ENCODE measurements at places on chromosomes 5 and 9. TPM values are rescaled to one million over a fixed set of nuclear protein-coding genes. Genes with fewer than 3 reads are reported as not detected.

GRCh38 chr5:118098716-118099115 is 889.6 kb downstream of the DTWD2 start:
- no peaks in the 10 kb centered on the region for H3K27me3 ChIP-seq
- H3K4me3 ChIP-seq, result no peak overlapping the region

- DNase-seq, result no peak
- no peak overlapping the region for H3K4me3 ChIP-seq
- no peaks in the 10 kb centered on the region for H3K36me3 ChIP-seq
- H3K27me3 ChIP-seq, result no peaks in the 10 kb centered on the region
- H3K27ac ChIP-seq, result no peak overlapping the region
These were observed 1056.5 kb upstream of the EDIL3 start for GRCh38 chr5:85441156-85441555.

GRCh38 chr9:89351584-89352300 is 33.4 kb downstream of the SECISBP2 start:
- no peak for DNase-seq
- no peaks in the 10 kb centered on the region for H3K27me3 ChIP-seq
- H3K36me3 ChIP-seq, result peaks cover 20% of the 10 kb centered on the region

GRCh38 chr5:95617057-95617456 is 2.8 kb upstream of the GPR150 start:
- no peaks in the 10 kb centered on the region for H3K27me3 ChIP-seq
- H3K4me3 ChIP-seq, result no peak overlapping the region
- peaks cover 8% of the 10 kb centered on the region for H3K4me1 ChIP-seq

DNA sequence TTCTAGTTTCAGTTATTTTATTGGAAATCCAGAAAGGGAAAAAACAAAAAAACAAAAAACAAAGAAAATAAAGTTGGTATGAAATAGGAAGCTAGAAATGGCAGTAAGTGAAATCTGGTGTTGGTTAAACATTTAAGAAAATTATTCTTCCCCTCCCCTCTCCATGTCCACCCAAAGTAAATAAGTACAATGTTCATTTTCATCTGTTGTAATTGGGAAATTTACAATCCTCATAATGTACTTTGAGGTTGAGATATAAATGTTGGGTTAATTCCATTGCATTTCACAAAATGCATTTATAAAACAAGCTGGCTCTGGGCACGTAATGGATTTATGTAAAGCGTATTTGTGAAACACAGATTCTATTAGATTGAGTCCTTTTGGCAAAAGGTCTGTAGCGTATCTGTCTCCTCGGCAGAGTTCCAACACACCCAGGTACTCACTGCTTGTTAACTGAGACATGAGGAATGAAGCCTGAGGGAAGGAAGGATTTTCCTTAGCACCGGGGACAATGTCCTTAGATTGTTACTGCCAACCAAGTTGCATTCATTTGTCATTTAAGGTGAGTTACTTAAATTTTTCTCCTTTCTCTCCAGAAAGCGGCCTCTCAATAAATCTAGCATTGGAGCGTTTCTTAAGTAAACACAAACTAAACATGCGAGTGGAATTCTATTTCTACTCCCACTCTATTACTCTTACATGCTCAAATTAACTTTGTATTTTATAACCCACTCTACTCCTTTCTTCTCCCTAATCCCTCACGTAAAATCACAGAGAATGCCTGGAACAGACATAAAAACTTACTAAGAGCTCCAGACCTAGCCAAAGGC is 912.3 kb upstream of the WWC1 start:
- DNase-seq, result no peak
- no peaks in the 10 kb centered on the region for H3K36me3 ChIP-seq

- peaks cover 8% of the 10 kb centered on the region for H3K4me1 ChIP-seq
- no peak for DNase-seq
- no peaks in the 10 kb centered on the region for H3K27me3 ChIP-seq
- peaks cover 3% of the 10 kb centered on the region for H3K36me3 ChIP-seq
These were observed 396.3 kb downstream of the KDM4C start for GRCh38 chr9:7154003-7154619.

GRCh38 chr5:160166069-160166972 is 47.1 kb upstream of the PWWP2A start:
- no peak for DNase-seq
- H3K4me3 ChIP-seq, result no peak overlapping the region
- H3K27me3 ChIP-seq, result no peaks in the 10 kb centered on the region

DNA sequence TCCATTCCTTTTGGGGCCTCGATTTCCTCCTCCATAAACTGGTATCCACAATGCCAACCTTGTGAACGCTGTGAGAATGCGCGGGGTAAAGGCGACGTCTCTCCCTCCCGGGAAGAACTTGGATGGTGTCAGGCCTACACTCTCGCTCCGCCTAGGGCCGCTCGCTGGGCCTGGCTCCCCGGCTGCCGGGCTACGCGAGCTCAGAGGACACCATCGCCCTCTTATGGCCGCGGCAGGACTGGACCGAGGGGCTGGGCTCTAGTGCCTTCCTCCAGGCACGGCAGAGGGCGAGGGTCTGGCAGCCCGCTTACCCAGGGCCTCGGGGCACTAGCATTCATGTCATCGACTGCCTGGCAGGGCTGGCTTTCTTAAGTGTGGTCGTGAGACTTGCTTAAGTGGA is 1.3 kb upstream of the EXOSC2 start:
- no peak overlapping the region for H3K27ac ChIP-seq
- peaks cover 13% of the 10 kb centered on the region for H3K4me1 ChIP-seq
- no peaks in the 10 kb centered on the region for H3K36me3 ChIP-seq
- no peaks in the 10 kb centered on the region for H3K27me3 ChIP-seq

- no peak for DNase-seq
- no peaks in the 10 kb centered on the region for H3K36me3 ChIP-seq
- no peaks in the 10 kb centered on the region for H3K4me1 ChIP-seq
- H3K27ac ChIP-seq, result no peak overlapping the region
- no peak overlapping the region for H3K4me3 ChIP-seq
These were observed 10.8 kb downstream of the FAF2 start for GRCh38 chr5:176458904-176459561.

DNA sequence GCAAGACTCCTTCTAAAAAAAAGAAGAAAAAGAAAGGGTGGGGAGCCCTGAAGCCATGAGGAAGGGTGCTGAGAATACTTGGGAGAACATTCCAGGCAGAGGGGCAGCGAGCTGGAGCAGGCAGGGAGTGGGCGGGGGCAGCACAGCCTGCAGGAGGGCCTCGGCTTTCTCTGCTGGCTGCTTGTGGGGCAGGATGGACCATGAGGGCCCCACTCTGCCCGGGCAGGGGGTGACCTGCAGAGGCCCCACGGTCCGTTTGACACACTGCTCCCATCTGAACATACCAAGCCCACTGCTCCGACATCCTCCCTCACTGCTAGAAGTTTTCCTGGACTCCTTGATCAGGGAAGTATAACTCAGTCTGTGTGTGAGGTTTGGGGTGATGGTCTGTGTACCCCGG is 11.7 kb upstream of the NUP214 start:
- H3K36me3 ChIP-seq, result no peaks in the 10 kb centered on the region
- no peaks in the 10 kb centered on the region for H3K4me1 ChIP-seq
- H3K27ac ChIP-seq, result no peak overlapping the region
- H3K27me3 ChIP-seq, result no peaks in the 10 kb centered on the region
- H3K4me3 ChIP-seq, result no peak overlapping the region

DNA sequence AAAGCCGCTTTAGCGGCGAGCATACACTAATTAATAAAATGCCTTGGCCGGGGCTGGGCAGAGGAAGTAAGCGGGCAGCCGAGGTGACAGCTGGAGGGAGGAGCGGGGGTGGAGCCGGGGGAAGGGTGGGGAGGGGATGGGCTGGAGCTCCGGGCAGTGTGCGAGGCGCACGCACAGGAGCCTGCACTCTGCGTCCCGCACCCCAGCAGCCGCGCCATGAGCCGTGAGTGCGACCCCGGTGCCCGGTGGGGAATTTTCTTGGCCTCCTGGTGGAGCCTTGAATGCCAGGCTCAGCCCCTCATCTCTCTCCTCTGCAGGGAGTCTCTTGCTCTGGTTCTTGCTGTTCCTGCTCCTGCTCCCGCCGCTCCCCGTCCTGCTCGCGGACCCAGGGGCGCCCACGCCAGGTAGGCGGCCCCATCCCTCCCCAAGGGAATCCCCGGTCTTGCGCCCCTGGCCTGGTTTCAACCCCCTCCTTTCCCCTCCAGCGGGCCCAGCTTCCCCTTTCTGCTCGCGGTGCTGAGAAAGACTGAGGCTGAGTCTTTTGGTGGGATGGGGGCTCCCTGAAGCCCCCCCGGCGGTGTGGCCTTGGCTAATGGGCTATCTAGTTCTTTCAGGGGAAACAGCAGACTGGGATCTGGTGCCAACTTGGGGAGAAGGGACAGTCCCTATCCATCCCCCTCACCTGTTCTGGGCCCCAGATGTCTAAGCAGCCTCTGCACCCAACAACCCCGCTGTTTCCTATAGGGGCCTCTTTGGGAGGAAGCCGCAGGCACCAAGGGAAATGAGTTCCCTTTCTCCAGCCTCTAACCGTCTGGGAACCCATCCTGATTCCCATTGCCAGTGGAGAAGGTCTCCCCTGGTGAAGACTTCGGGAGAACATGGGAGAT is at the start of gene PTGS1:
Gene PTGS1 (plus strand): TSS at position 156 of the 887 bp plus-strand sequence. CDS start 61 bp downstream, at position 217.
- H3K4me1 ChIP-seq, result no peaks in the 10 kb centered on the region
- no peak within 1 kb of the TSS for H3K27ac ChIP-seq
- no peaks in the 10 kb centered on the region for H3K36me3 ChIP-seq
- H3K27me3 ChIP-seq, result peaks cover 2% of the 10 kb centered on the region
- no peak for DNase-seq

DNA sequence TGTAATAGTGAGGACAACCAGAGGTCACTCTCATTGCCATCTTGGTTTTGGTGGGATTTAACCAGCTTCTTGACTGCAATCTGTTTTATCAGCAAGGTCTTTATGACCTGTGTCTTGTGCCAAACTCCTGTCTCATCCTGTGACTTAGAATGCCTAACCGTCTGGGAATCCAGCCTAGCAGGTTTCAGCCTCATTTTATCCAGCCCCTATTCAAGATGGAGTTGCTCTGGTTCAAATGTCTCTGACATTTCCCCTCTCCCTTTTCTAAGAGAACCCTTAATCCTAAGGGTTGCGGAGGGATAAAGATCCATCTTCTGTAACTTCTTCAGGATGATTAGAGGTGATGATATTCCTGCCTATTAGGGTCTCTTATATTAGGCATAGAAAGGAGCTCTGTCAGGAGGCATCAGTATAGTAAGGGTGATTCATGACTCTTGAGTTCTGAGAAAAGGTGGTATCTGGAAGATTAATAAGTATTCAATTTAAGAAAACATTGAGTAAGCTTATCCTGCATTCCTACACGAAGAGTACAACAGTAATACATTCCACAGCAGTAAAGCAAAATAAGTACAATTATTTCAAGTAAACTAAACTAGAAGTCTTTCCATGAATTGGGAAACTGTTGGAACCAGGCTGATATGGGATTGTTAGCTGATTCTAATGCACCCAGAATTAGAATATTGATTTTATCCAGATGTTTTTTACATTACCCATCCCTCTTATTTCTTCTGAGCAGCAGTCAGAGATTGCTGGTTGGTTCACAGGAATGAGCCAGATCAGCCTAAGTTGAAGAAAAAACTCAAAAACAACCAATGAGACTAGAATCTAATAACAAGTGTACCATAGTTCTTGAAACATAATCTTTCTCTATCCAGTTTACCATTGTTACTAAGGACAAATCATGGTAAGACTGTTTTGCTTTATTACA is 39.9 kb downstream of the SHC3 start:
- no peaks in the 10 kb centered on the region for H3K4me1 ChIP-seq
- no peaks in the 10 kb centered on the region for H3K36me3 ChIP-seq
- no peak for DNase-seq

DNA sequence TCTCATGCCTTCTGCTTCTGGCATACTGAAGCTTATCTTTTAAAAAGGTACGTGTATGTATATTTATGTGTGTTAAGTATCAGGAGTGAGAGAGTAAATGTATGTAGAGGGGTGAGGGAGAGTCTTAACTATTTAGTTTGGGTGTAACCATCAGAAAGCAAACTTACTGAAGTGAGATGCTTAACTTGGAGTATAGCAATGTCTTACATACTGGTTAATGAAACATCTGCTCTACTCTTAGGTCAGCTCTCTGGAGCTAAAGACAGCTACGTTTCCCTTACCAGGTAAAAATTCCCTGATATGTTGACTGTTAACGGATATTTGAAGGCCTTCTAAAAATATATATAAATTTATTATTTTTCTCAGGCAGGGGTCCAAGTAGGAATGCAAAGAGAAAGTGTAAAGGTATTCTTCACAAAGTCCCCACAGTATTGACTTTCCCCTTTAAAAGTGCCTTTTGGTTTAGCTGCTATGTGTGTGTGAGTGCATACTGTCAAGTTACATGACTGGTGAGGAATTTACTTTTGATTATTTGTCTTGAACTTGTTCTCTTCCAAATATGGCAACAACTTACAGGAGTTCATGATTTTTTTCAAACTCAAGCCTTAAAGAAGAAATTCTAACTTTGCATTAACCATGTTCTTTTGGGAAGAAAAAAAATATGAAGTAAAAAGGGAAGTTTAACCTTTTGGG is 12.3 kb upstream of the C5orf24 start:
- H3K4me3 ChIP-seq, result no peak overlapping the region
- H3K4me1 ChIP-seq, result no peaks in the 10 kb centered on the region
- H3K36me3 ChIP-seq, result no peaks in the 10 kb centered on the region
- H3K27me3 ChIP-seq, result no peaks in the 10 kb centered on the region
- H3K27ac ChIP-seq, result no peak overlapping the region

GRCh38 chr5:54653956-54654614 is 136.5 kb downstream of the SNX18 start:
- no peak for DNase-seq
- H3K27me3 ChIP-seq, result no peaks in the 10 kb centered on the region
- no peak overlapping the region for H3K4me3 ChIP-seq

DNA sequence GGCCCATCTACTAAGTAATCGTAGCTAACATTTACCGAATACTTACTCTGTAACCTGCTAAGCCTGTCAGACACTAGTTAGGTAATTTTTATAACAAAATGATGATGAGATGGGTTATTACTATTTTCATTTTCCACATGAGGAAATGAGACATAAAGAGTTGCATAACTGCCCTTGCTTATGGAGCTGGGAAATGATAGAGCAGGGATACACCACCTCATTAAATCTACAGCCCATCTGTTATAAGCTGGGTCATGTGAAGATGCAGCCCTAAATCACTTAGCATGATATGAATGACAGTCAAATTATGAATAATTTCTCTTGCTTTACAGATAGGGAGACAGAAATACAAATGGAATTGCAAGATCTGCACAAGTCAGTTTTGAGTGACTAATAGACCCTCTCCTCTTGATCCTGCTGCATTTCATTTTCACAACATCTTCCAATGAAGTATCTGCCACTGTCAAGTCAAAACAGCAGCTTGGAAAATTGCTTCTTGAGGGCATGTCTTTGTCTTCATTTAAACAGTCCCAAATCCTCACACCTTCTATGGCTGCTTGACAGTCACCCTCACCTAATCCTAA is 364.7 kb downstream of the PRELID2 start:
- H3K27me3 ChIP-seq, result no peaks in the 10 kb centered on the region
- DNase-seq, result no peak
- H3K4me3 ChIP-seq, result no peak overlapping the region
- H3K27ac ChIP-seq, result no peak overlapping the region
- H3K4me1 ChIP-seq, result no peaks in the 10 kb centered on the region
- H3K36me3 ChIP-seq, result no peaks in the 10 kb centered on the region

- no peak overlapping the region for H3K27ac ChIP-seq
- peaks cover 11% of the 10 kb centered on the region for H3K27me3 ChIP-seq
- H3K4me1 ChIP-seq, result no peaks in the 10 kb centered on the region
- H3K36me3 ChIP-seq, result no peaks in the 10 kb centered on the region
- H3K4me3 ChIP-seq, result no peak overlapping the region
These were observed 460 bp downstream of the DMRTA1 start for GRCh38 chr9:22446950-22447617.

CATSPER3 gene
- total RNA-seq, result 1.5 TPM

BTNL3 gene
- total RNA-seq, result not detected

APBA1 gene
- total RNA-seq, result 0.98 TPM

CDH9 gene
- not detected for total RNA-seq

SLC45A2 gene
- not detected for total RNA-seq

PCDHB8 gene
- total RNA-seq, result not detected

CSF1R gene
- total RNA-seq, result 92.4 TPM

SLC27A6 gene
- not detected for total RNA-seq

DRD1 gene
- total RNA-seq, result not detected

PCDHB13 gene
- not detected for total RNA-seq

IRGM gene
- 1.7 TPM for total RNA-seq
